Activated gamma-delta T cell (primary cell): ENCODE measurements at places on chromosomes 2 and 18.

- DNase-seq, result no peak
Measured at GRCh38 chr2:181312515-181312927, 144.7 kb upstream of the ITGA4 start.

DNA sequence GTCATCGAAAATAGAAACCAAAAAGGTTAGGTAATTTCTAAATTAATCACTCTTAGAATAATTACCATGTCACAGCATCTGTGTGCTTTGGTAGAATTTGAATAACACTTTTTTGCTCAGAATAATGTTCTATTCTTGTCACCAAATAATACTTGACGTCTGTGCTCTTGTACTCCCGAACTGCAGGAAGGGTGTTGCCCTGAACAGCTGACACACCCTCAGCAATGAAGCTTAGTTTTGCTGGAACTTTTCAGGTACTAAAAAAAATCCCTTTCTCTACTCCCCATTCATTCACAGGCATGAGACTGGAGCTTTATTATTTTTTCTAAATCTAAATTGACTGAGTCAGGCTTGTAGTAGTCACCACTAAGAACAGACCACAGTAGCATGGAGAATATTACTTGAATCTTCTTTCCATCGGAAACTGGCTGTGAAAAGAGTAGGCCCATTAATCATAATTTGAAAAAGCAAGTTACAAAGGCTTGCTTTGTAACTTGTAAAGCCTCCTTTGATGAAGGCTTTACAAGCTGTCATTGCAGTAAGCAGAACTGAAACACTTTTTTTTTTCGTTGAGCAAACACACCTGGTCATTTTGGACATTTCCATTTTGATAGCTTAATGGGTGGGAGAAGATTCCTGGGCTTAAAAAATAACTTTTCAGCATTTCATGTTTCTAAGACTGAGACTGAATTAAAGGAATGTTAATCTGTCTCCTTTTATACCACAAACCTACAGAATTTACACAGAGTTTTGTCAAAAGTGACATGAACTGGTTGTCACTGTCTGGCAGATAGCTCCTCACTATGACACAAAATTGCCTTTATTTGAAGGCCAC is 70.3 kb upstream of the PELI1 start:
- no peak for DNase-seq

DNA sequence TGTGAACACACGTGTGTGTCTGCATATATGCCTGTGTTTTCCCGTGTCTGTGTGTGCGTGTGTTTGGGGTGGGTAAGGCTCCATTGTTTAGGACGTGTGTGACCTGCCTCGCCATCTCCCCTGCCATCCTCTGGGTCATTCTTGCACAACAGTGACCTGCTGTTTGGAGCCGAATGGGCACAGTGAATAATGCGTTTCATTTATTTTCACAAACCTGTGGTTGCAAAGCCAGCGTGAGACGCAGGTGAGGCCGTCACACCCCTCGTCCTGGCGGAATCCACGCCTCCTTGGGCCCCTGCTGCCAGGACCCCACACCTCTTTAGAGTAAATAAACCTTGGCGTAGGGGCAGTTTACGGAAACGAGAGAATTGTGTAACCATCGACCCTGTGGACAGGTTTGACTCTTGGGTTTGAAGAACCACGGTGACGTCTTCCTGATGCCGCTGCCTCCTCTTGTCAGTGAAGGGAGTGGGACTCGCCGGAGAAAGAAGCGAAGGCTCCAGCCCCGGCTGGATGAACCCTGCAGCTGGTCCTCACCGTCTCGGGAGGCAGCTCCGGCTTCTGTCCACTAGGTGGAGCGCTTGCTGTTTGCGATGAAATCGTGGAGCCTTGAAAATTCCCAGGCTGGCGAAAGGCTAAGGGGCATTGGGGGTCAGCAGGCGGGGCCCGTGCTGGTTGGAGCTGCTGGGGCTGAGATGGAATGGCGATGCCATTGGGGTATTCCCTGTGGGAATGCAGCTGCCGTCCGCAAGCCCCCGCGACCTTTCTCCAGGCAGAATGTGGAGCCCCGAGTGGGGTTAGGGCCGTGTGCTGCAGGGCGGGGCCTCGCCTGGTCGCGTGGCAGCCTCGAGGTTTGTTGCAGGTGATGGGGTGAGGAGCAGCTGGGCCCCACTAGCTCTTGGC is 81.1 kb downstream of the RTP5 start:
- DNase-seq, result no peak

GRCh38 chr2:68812251-68812650 is 58.9 kb downstream of the BMP10 start:
- no peak for DNase-seq

DNA sequence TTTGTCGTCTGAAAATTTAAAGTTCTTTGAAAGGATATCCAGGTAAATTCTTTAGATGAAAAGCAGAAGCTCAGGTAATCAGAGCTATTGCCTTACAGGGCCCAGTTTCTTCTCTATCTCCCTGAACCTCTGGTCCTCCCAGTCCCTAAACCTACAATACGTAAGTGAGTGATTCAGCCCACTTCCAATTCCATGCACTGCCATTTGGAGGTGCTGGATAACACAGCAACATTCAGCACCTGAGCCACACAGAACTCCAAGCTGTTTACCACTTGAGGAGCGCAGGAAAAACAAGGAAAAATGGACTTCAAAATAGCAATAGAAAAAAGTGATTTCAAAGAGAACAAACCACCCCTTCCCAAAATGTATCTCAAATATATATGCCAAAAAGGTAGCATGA is 105.0 kb upstream of the DNAJC10 start:
- no peak for DNase-seq

DNA sequence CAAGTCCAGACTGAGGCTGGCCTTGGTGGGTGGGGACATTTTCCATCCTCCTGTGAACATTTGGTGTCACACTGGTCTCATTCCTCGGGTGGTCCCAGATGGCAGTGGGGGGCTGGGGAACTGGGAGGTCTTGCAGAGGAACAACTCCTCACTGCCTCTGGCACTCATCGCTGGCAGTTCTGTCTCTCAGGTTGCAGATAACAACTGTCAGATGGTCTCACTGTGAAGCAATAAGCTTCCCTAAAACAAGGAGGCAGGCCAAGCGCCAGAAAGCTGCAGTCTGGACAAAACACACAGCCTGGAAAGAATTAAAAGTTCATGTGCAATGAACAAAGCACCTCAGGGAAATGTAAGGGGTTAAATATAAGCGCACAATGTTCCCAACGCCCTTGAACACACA is 78.1 kb downstream of the IRS1 start:
- no peak for DNase-seq
